ENCODE measurements at places on chromosomes 16 and 17.
A peak's percentile ranks its signal among the peaks of the same experiment; 100 is the strongest.

GRCh38 chr17:31525801-31526549 is 134.5 kb downstream of the RAB11FIP4 start:
- DNase-seq: no peak

DNA sequence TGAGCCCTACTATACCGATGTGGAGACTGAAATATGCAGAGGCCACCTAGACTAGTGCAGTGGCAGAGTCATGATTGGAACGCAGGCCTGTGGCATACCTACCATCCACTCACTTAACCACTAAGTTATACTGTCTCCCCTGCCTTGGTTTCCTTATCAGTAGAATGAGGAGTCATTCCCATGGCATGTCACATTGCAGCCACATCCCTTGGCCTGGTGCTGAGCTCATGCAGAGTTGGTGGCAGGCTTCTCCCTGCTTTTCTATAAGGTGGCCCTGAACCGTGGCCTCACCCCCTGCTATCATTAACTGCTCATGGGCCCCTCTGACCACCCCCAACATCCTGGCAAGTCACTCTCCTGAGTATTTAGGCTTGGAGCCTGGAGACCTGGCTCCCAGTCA is 212.5 kb downstream of the KATNIP start:
- DNase-seq: no peak

GRCh38 chr17:354651-355556 is 2.3 kb upstream of the RPH3AL start:
- no peak for DNase-seq

GRCh38 chr16:2952679-2953078 is 11.4 kb upstream of the KREMEN2 start:
- no peak for DNase-seq

DNA sequence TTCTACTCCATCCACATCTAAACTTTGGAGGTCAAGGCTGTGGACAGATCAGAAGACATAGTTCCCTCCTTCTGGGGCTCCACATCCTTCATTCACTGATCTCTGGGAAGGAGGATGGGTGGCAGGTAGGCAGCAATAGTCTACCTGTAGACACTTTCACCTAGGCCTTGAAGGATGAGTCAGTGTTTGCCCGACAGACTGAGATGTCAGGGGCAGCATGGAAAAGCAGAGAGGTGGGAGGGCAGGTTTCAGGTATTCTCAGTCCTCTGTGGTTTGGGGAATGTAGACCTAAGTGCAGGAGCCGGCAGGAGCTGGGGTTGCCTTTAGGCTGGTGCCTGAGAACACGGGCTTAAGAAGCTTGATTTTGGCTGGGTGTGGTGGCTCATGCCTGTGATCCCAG is 171.9 kb upstream of the ZNF267 start:
- peak; percentile 44 for DNase-seq

GRCh38 chr17:46892192-46892703 is 30.7 kb upstream of the GOSR2 start:
- no peak for DNase-seq

DNA sequence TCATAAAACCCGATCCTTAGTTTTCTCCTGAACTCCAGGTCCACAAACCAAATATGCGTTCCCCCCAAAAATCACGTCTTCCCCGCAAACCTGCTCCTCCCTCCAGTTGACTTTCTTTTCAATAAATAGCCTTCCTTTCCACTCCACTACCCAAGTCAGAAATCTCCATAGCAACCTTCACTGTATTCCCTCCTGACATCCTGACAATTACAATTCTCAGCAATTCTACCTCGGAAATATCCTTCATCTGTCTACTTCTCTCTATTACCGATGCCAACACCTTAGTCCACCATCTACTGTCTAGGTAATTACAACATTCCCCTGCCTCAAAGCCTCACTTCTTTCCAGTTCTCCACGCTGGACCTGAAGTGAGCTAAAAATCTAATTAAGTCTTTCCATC is 50.7 kb downstream of the SMURF2 start:
- no peak for DNase-seq

DNA sequence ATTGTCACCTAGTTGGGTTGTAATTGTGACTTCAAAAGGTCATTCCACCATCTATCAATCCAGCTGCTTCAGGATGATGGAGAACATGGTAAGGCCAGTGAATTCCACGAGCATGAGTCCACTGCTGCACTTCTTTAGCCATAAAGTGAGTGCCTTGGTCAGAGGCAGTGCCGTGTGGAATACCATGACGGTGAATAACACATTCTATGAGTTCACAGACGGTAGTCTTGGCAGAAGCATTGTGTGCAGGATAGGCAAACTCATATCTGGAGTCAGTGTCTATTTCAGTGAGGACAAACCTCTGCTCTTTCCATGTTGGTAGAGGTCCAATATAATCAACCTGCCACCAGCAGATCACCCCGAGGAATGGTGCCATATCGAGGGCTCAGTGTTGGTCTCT is 650.9 kb downstream of the KCNJ2 start:
- no peak for DNase-seq

GRCh38 chr16:5215901-5216300 is 118.3 kb upstream of the EEF2KMT start:
- DNase-seq: no peak

All from stimulated activated CD4-positive, alpha-beta T cell treated with anti-CD3 and anti-CD28 coated beads, Interleukin-4, amount 100 ng/mL, for 4 hours (primary cell).